ENCODE measurements at places on chromosomes 16 and 17.

GRCh38 chr17:80254396-80255251 is 6.0 kb upstream of the RNF213 start:
- peaks cover 27% of the 10 kb centered on the region for H3K36me3 ChIP-seq
- H3K27me3 ChIP-seq: no peaks in the 10 kb centered on the region
- peaks cover 40% of the 10 kb centered on the region for H3K4me1 ChIP-seq
- H3K4me3 ChIP-seq: no peak overlapping the region

DNA sequence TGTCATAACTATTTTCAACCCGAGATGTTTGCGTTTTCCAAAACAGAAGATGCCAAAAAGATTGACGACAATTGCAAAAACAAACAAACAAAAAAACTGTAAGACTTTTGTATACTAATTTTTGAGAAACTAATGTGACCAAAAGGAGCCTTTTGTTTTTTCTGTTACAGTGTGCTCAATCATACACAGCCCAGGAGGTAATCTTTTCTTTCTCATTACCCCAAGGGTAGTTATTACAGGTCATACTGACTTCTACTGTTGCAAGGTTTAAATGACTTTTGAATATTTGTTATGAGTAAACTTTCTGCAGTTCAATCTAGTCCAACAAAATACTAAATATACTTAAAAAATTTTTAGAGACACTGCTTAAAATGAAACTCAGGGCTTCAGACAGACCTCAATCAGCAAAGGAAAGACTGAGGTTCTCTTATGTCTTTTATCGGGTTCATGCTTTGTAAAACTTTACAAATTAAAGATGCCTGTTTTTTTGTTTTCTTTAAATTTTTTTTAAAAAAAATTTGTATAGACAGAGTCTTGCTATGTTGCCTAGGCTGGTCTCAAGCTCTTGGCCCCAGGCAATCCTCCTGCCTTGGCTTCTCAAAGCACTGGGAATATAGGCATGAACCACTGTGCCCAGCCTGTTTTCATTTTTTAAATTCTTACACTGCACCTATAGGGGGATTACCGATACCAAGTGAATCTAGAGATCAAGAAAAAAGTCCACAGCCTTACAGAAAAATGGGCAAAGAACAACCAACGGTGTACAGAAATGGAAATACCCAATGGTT is 47.6 kb downstream of the SPOP start:
- no peak overlapping the region for H3K27ac ChIP-seq
- no peak for DNase-seq
- no peak overlapping the region for H3K4me3 ChIP-seq
- H3K36me3 ChIP-seq: peaks cover 5% of the 10 kb centered on the region
- H3K27me3 ChIP-seq: no peaks in the 10 kb centered on the region

GRCh38 chr17:41020336-41020735 is 6.7 kb downstream of the KRTAP1-5 start:
- no peaks in the 10 kb centered on the region for H3K4me1 ChIP-seq
- no peak overlapping the region for H3K4me3 ChIP-seq
- DNase-seq: no peak
- H3K36me3 ChIP-seq: no peaks in the 10 kb centered on the region

DNA sequence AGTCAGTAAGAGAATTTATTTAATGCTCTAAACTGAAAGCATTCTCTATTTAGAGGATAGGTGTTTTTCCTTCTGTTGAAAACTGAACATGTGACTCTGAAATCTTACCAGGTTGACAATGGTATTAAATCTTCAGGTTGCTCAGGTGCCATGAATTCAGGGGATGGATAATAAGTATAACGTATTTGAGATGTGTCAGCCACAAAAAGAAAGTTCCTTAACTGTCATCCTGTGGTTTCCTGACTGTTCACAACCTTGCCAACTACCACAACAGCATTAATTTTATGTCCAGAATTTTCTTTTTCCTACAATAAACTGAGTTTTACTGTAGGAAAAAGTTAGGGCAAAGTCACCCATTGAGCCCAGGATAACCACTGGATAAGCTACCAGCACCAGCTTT is 243.3 kb upstream of the PSMD7 start:
- DNase-seq: no peak
- H3K4me3 ChIP-seq: no peak overlapping the region
- no peaks in the 10 kb centered on the region for H3K36me3 ChIP-seq
- no peaks in the 10 kb centered on the region for H3K4me1 ChIP-seq

DNA sequence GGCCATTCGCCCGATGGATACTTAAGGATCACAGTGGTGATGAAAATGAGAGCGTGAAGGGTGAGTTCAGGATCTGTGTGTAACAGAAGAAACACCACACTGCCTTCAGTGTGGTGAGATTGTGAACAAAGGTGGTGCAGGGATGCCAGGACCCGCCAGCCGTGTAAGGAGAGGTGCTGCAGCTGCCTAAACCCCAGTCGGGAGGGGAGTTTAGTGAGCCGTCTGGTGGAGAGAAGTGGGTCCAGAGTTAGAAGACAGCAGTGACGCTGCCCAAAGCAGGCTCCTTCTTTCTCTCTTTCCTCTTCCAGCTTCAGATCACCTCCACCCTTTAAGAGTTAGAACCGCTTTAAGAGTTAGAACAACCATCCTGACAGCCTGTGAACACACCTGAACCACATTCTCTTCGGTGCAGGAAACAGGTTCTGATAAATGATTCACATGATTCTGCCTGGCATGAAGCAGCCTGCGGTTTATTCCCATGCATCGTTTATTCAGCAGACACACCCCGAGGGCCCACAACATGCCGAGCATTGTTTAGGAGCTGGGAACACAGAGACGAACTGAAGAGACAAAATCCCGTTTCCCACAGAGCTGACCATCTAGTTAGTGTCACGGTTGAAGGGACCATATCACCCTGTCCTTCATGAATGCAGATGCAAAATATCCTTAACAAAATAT is 84.0 kb upstream of the DNAH17 start:
- DNase-seq: no peak
- no peak overlapping the region for H3K4me3 ChIP-seq
- no peaks in the 10 kb centered on the region for H3K36me3 ChIP-seq
- no peaks in the 10 kb centered on the region for H3K27me3 ChIP-seq
- H3K27ac ChIP-seq: no peak overlapping the region
- peaks cover 17% of the 10 kb centered on the region for H3K4me1 ChIP-seq

DNA sequence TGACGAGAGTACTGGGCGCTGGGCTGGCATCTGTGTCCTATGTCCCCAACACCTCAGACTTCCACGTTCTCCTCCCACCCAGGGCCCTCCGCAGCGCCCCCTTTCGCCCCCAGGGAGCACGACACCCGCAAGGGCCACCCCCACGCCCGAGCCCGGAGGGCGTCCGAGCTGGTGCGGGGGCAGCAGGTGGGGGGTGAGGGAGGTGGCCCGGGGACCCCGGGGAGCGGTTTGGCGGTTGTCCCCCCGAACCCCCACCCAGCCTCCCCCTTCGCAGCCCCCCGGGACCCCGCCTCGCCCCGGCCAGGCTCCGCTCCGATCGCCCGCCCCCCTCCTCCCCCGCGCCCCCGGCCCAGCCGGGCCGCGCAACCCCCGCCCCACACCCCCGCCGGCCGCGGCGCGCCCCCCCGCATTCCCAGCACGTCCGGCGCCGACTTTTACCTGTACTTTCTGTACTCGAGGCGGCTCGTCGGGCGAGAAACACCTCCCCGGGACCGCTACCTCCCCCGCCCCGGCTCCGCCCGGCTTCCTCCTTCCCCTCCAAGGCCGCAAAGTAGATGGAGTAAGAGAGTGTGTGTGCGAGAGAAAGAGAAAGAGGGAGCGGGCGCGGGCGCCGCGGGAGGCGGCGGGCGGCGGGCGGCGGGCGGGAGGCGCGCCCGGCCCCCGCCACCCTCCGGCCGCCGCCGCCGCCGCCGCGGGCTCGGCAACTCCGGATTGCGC is 901 bp downstream of the CDYL2 start:
- no peaks in the 10 kb centered on the region for H3K27me3 ChIP-seq
- H3K4me3 ChIP-seq: peak overlapping the region; percentile 60
- no peaks in the 10 kb centered on the region for H3K36me3 ChIP-seq
- peak; percentile 65 for DNase-seq
- H3K27ac ChIP-seq: no peak overlapping the region

DNA sequence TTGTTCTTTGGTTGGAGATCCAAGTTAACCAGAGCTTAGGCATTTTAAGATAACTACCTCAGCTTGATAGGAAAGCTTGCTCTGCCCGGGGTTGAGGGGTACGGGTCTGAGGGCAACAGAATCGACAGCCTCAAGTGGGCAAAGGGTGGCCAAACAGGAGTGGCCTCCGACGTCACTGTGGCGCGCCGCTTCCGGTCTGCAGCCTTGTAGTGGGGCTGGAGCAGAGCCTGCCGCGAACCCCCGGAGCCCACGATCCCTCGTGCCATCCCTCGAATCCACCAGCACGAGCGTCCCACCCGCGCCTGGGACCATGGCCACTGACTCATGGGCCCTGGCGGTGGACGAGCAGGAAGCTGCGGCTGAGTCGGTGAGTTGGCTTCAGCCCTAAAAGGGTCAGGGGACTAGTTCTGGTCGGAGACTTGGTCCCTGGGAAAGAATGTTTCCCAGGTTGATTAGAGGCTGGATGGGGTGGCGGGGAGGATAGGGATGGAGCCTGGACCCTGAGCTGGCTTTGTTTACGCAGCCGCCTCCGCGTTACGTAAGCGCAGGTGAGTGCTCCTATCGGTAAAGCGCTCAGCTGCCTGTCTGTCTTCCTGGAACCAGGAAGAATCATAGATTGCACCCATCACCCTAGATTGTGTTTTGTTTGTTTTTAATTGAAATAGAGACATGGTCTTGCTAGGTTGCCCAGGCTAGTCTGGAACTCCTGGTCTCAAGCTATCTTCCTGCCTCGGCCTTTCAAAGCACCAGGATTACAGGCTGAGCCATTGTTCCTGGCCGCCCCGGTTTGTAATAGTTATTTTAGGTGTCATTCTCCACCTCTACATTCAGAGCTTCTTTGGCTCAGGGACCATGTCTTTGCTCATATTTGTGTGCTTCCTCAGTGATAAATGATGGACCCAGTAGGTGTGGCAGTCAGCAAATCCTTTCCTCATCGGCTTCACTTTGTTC is at the start of gene DDX19B:
Gene DDX19B (plus strand): TSS at position 199 of the 951 bp plus-strand sequence. CDS start 112 bp downstream, at position 311.
- H3K4me1 ChIP-seq: peaks cover 35% of the 10 kb centered on the region
- peaks cover 3% of the 10 kb centered on the region for H3K36me3 ChIP-seq
- peak within 1 kb of the TSS; percentile 94 for H3K27ac ChIP-seq
- peak within 1 kb of the TSS; percentile 83 for H3K4me3 ChIP-seq
- DNase-seq: peak; percentile 83
- no peaks in the 10 kb centered on the region for H3K27me3 ChIP-seq

GRCh38 chr16:47140686-47141085 is 3.1 kb downstream of the NETO2 start:
- no peaks in the 10 kb centered on the region for H3K36me3 ChIP-seq
- peaks cover 47% of the 10 kb centered on the region for H3K27me3 ChIP-seq
- no peak overlapping the region for H3K27ac ChIP-seq
- peaks cover 30% of the 10 kb centered on the region for H3K4me1 ChIP-seq
- DNase-seq: no peak

DNA sequence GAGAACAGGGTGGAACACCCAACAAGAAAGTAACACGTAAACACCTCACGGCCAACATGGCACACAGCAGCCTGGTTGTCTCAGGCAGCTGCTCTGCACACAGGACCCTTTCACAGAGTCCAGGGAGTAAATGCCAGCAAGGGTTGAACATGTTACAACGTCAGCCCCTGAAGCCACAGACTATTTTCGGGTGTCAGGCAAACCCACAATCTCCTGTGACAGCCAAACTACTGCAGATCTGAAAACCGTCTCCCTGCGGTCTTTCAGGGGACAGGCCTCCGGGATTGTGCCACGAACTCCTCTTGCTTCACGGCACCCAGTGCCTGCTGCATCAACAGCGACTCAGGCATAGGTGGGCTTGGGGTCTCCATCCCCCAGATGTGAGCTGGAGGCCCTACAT is 127.7 kb downstream of the XYLT1 start:
- no peaks in the 10 kb centered on the region for H3K36me3 ChIP-seq
- no peaks in the 10 kb centered on the region for H3K27me3 ChIP-seq
- H3K4me1 ChIP-seq: peaks cover 17% of the 10 kb centered on the region
- DNase-seq: peak; percentile 46
- H3K27ac ChIP-seq: peak overlapping the region; percentile 31
- H3K4me3 ChIP-seq: no peak overlapping the region

DNA sequence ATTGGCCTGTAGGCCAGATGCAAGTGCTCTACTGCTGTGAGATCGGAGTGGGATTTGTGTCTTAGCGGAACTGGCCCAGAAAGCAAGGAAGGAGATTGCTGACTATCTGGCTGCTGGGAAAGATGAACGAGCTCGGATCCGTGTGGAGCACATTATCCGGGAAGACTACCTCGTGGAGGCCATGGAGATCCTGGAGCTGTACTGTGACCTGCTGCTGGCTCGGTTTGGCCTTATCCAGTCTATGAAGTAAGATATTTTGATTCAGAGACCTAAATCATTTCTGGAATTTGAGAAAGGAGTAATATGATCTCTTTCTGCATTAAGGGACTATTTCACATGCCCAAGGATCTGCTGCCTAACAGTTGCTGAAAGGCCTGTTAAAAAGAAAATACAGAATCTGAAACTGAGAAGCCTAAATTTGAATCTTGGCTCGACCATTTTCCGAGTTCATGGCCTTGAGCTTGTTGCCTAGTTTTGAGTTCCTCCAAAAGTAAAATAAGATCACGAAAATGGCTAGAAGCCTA is 21.1 kb downstream of the IST1 start:
- H3K4me1 ChIP-seq: peaks cover 14% of the 10 kb centered on the region
- DNase-seq: no peak
- H3K36me3 ChIP-seq: peaks cover 61% of the 10 kb centered on the region
- H3K27ac ChIP-seq: no peak overlapping the region
- no peak overlapping the region for H3K4me3 ChIP-seq

DNA sequence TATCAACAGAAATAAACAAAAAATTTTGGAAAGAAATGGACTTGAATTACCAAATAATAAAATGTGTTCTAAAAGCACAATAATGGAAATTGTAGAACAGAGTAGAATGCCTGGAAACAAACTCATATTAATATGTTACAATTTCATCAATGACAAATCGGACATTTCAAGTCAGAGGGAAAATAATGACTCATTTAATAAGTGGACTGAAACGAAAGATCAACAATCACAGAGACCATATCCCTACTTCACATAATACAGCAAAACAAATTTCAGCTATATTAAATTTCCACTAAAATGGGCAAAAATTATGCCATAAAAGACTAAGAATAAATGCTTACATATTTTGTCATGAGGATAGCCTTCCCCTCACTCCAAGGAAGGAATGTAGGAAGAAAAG is 25.7 kb downstream of the CDYL2 start:
- no peaks in the 10 kb centered on the region for H3K4me1 ChIP-seq
- no peak overlapping the region for H3K27ac ChIP-seq
- no peaks in the 10 kb centered on the region for H3K36me3 ChIP-seq

- no peaks in the 10 kb centered on the region for H3K4me1 ChIP-seq
- H3K27me3 ChIP-seq: no peaks in the 10 kb centered on the region
Observed at GRCh38 chr17:55909776-55910175, 158.9 kb downstream of the PCTP start.

- H3K27ac ChIP-seq: no peak overlapping the region
- H3K4me3 ChIP-seq: peak overlapping the region; percentile 12
- peak; percentile 90 for DNase-seq
Observed at GRCh38 chr16:578870-579405, 9.2 kb downstream of the PIGQ start.

DNA sequence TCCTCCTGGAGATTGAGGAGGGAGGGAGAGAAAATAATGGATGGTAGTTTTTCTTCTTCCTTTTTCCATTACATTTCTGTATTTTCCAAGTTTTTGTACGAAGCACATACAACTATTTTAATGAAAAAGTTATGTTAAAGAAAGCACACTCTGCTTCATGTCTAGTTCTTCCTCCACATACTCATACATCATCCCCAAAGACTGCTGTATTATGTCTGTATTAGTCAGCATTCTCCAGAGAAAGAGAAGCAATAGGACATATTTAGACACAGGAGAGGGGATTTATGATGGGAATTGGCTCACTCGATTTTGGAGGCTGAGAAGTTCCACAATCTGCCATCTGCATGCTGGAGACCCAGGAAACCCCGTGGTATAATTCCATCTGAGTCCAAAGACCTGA is 10.1 kb upstream of the ACSM2A start:
- no peak for DNase-seq
- H3K36me3 ChIP-seq: no peaks in the 10 kb centered on the region
- H3K27ac ChIP-seq: no peak overlapping the region
- peaks cover 5% of the 10 kb centered on the region for H3K4me1 ChIP-seq
- no peaks in the 10 kb centered on the region for H3K27me3 ChIP-seq
- H3K4me3 ChIP-seq: no peak overlapping the region
